ENCODE measurements at places on chromosomes 5 and 9.

DNA sequence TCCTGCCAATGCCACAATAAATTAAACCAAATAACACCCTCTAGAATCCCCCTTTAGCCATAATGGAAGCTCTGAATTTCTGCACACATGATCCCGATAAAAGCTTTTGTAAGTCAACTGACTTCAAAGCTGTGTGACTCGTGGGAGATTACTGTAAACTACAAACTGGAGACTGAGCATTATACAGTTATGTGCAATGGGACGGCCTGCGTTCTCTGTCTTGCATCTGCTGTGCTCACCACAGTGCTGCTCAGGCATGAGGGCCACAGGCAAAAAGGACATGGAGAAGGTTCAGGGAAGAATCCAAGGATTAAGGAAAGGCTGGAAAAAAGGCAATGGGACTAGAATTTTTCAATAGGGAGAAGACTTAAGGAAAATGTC lies 184.2 kb downstream of the FANCC start:
- DNase-seq: no peak

- DNase-seq: no peak
Measured at GRCh38 chr5:33034777-33035176, 323.7 kb downstream of the NPR3 start.

DNA sequence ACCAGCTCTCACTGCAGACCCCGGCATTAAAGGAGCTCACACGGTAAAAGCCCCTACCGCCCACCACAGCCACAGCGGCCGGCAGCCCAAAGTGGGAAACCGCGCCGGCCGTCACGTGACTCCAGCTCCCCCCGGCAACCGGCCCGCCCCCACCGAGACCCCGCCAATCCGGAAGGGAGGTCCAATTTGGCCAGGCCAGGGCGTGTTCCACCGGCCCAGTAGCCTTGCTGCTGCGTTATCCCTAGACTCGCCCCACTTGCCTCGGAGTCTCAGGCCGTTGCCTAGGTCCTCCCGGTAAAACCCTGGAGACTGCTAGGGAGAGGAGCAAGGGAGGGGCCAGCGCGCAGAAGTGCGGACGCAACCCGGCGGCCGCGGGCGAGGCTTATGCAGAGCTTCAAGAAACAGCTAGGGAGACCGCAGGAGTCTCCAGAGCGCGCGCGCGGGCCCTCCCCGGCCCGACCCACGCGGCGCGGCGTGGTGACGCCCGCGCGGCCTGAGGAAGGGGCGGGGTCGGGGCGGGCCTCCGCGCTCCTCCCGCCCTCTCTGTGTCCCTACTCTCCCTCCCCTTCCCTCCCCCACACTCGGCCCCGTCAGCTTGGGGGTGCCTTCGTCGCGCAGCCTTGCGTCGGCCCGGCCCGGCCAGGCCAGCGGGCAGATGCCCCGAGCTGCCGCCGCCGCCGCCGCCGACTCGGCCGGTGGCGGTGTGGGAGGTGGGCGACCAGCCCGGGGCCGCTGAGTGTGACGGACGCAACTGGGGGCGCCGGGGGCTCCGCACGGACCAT lies at the start of gene RIC1:
RIC1 (plus strand) TSS at position 578 of the 782 bp plus-strand sequence; CDS start at position 781, 203 bp downstream.
- peak; percentile 88 for DNase-seq

DNA sequence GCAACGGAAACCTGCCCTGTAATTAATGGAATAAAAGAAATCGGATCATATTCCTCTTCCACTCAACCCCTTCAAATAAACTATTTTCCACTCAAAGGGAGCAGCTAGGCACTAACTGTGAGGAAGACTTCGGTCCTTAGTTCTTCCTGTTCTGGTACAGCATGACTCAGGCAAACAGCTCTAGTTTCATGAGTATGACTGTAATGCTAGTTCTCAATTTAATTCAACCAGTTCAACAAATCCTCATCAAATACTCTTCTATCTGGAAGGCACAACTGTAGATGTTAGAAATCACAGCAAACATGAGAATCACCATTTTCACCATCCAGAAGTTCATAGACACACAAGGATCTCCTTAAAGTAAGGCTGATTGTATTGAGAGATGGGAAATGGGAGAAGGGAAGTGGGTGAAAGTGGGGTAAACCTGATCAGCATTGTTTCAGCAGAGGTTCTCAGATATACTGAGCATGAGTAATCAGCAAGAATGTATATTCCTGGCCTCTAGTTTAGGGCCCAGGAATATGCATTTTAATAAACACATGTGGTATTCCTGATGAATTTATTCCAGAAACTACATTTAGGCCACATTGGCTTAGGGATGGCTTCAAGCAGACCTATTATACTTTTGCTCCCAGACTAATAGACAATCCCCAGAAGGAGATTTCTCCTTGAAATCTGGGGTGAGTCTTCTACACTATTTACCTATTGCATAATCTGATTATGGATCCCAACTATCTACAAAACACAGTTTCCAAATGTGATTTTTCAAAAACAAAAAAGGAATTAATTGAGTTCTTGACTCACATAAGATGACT lies 141.1 kb upstream of the SLC12A2 start:
- no peak for DNase-seq

DNA sequence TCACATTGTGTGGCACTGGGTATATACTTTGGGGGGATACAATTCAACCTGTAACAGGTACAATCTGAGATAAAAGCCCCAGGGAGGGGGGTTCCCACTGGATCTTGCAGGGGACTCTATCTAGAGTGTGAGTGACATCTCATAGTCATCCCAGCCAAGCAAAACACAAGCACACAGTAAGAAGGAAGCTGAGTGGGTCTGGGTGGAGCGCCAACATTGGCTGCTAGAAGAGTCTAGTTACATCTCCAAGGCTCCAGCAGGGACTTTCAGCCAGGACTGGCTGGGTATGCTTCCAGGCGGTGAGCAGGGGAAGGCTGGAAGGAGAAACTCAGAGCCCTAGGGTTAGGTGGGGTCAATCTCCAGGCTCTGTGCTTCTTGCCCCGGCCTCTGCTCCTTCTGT lies 53.0 kb downstream of the IL31RA start:
- DNase-seq: no peak

All from stimulated activated CD4-positive, alpha-beta T cell treated with anti-CD3 and anti-CD28 coated beads, Interleukin-4, amount 100 ng/mL, for 4 hours (primary cell).